Upper lobe of left lung (tissue), 6 donors: ENCODE measurements at places on chromosomes 11 and 22. TPM values are rescaled to one million over a fixed set of nuclear protein-coding genes. Genes with fewer than 3 reads are reported as not detected.

GRCh38 chr22:22061085-22062077, 78.8 kb upstream of the TOP3B start:
- no peak for DNase-seq

The GRM5 gene
- 4.2 TPM for total RNA-seq

The POU2F3 gene
- total RNA-seq, result 3.7 TPM

The SBF1 gene
- 44.6 TPM for total RNA-seq

The PKP3 gene
- total RNA-seq, result 64.3 TPM

The TIMP3 gene
- 659 TPM for total RNA-seq

DNA sequence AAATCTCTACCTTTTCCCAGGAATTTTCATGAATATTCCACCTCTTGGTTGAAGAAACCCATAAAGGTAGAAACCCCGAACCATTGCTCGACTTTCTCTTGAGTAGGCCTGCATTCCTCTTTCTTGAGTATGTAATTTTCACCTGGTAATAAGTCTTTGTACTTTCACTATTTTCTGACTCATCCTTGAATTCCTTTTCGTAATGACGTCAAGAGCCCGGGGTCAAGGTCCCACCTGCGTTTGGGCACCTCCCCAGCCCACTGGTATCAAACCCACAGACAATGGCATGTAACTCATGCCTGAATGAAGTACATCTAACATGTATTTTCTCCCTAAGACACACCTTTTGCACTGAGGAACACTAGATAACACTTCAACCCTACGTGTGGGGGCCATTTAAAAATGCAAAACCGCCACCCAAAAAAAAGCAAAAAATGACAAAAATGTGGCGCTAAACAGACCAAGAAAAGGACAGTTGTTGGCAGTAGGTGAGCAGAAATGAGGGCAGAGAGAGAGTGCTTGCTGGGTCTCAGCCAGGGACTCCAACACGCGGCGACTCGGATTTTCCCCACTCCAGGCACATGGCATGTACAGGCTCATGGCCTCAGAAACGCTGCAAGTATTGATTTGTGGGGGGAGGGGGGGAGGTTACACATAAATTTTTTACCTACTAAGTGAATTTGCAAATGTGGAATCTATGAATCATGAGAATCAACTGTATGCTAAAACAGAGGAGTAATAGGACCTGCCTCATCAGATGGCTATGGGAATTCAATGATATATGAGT, 4.1 kb upstream of the C11orf24 start:
- DNase-seq, result no peak

GRCh38 chr11:7851391-7851790, 54.6 kb upstream of the OR5P2 start:
- DNase-seq, result no peak

GRCh38 chr11:3946455-3947017, 91.1 kb downstream of the STIM1 start:
- DNase-seq, result no peak

DNA sequence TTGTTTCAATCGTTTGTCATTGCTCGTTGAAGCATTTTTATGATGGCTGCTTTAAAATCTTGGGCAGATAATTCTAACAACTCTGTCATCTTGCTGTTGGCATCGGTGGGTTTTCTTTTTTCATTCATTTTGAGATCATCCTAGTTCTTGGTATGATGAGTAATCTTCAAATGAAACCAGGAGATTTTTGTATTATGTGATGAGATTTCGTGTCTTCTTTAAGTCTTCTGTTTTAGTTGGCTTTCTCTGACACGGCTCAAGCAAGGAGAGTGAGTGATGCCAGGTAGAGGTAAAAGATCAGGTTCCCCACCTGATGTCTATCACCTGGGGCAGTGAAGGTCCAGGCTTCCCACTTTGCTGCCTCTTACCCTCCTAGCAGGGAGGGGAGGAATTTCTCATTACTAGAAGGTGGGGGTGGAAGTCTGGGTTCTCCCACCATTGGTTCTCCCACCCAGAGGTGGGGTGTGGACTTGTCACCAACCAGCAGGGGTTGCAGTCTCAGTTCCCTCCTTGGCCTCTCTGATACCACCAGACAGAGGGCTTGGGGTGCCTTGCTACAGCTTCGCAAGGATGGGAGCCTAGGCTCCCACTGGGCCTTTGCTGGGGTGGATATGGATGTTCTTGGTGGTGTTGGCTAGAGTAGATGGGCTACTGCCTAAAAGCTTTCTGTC, 12.9 kb downstream of the CDC45 start:
- DNase-seq, result no peak

The TMEM138 gene
- 23.5 TPM for total RNA-seq

GRCh38 chr11:3243880-3244279, 11.7 kb upstream of the MRGPRE start:
- no peak for DNase-seq

The INS gene
- not detected for total RNA-seq

The NPAS4 gene
- not detected for total RNA-seq

The PIK3C2A gene
- total RNA-seq, result 71.7 TPM
